ENCODE measurements at places on chromosomes 11 and 22.

DNA sequence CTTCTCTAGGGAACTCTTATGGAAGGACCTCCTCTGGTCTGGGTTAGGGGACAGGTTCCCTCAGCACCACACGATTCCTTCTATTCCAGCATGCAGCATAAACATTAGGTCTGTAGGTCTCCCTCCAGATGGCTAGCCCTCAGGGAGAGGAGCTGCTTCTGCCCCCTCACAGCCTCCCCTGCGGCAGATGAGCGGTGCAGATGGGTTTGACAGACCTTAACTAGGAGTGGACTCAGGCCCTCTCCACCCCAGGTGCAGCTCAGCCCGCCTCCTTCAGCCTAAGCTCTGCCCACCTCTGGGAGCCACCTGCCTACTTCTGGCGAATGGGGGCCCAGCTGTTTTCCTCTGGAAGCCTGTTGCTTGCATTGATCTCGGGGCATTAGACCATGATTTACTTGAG, 55.7 kb upstream of the EIF3D start:
- no peak for DNase-seq

DNA sequence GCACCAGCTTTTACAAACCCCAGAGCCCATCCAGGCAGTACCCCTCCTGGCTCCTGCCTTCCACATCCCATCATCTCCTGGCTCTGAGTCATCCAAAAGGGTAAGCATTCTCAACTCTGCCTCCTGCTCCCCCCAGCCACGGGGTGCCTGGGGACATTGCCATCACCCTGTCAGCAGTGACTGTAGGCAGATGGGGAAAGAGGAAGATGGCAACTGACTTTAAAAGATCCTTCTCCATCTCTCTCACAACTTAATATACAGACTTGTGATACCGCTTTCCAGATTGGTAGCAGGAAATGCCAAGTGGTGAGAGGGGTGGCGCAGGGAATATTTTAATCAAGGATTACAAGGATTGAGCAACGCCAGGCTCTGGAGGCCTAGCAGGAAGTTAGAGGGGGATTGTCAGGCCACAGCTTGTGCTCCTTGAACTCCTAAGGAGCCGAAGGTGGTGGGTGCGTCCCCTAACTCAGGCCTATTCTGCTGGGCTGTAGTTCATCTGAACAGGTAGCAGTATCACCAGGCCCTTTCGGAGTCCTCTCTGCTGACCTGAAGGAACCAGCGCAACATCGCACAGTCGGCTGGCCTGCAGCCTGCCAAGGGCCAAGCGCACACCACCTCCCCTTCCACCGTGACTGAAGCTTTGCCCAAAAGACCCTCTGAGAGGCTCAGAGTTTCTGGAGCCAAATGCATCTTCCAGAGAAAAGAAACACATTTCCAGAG, 83.3 kb downstream of the ZC3H12C start:
- DNase-seq: peak; percentile 78

- peak; percentile 100 for DNase-seq
Observed at GRCh38 chr11:106021967-106022794, at the start of gene MSANTD4. Gene MSANTD4 (minus strand): TSS chr11:106022240. CDS start chr11:106010917, 11,323 bp downstream.

DNA sequence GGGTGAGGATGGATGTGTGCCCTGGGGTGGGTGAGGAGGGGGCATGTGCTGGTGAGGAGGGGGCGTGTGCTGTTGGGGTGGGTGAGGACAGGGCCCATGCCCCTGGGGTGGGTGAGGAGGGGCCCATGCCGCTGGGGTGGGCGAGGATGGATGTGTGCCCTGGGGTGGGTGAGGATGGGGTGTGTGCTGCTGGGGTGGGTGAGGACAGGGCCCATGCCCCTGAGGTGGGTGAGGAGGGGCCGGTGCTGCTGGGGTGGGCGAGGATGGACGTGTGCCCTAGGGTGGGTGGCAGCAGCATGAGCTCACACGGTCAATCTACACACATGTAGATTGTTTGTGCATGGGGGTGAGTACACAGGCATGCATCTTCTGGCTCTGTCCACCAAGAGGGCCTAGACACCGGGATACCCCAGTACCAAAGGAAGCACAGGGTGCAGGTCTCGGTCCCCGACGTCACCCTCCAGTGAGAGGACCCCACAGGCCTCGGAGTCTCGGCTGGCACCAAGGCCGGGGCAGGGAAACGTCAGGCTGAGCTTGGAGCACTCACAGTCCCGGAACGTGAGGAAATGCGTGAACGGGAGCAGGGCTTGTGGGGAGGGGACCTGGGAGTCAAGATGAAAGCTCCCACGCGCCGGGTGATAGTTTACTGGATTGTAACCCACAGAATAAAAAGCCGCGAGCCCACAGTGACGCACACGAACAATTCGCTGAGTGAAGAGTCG, 37.4 kb upstream of the TOLLIP start:
- DNase-seq: no peak

- DNase-seq: no peak
Observed at GRCh38 chr11:130601764-130602460, 153.5 kb downstream of the ADAMTS15 start.

GRCh38 chr11:95304777-95305176, 73.8 kb upstream of the SESN3 start:
- DNase-seq: no peak

DNA sequence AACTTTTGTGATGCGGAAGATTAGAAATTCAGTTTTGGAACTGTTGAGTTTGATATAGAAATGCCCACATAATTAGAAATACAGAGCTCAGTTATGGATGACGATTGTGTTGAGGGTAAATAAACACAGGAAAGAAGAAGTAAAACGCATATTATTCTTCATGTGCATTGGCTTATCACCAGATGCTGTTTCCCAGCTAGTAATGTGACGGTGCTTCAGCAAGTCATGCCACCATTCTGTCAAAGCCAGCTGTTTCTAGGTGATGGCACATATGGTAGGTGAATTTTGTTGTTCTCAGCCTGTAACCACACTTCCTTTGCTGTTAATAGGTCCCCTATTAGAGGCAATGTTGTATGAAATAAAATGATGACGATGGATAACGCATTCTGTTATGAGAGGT, 68.9 kb downstream of the C11orf65 start:
- DNase-seq: no peak

DNA sequence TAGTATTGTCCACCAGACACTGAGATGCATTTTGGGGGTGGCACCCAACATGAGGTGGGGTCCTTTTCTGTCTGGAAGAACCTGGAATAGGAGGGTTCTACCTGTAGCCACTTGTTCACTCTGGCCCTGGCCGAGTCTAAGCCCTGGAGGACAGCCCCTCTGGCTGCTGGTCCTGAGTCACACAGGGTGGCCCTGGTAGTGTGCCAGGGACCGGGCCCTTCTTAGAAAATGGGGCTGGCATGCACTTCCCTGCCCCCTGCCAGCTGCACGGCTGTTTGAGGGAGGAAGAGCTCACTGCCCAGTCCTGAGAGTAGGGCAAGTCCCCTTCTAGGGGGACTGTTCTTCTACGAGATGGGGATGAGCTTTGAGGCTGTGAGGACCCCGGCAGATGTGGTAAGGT, 2.2 kb downstream of the PLCB3 start:
- no peak for DNase-seq

- no peak for DNase-seq
Observed at GRCh38 chr22:44307509-44308169, 5.1 kb downstream of the SHISAL1 start.

DNA sequence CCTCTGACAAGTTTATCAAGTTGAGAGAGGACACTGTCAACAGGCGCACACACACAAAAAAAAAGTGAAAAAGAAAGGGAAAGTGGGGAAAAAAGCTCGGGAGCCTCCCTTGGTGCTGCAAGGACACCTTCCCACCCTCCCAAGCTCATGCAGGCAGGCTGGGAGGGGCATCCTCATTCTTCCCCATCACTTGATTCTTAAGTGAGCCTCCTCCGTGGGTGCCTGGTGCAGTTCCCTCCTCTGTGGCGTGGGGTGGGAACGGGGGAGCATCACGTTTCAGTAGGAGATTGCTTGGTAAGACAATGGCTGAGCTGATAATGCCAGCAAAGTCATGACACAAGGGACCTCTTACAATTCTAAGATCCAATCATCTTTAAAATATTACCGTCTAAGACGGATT, 108.8 kb downstream of the NXPE2 start:
- DNase-seq: no peak

DNA sequence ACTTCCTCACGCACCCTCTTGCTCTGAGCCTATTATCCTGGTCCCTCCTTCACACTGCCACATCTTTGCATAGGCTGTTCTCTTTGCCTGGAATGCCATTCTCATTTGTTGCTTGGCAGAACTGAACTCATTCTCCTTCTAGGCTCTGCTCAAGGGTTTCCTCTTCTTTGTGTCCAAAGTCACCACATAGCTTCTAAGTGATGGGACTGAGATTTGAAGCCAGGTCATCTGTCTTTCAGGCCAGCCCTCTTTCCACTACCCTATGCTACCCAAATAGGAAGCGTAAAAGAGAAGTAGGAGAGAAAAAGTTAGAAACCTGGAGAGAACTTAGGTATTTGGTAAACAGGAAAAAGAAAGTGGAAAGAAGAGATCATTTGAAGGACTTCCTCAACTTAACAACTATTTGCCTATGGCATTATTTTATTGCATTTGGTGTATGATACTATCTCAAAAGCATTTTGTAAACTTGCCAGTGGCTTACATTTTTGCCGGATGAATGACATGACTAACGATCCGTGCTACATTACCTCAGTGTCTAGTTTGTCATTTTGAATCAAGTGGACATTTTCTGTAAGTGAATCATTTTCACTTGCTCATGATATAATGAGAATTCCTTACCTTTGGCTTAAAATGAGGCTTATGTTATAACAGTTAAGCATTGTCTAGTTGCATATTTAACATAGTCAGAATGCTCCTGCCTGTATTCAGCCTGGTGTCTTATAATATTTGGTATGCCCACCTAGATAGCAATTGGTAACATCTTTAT, 18.5 kb downstream of the NF2 start:
- DNase-seq: peak; percentile 68

DNA sequence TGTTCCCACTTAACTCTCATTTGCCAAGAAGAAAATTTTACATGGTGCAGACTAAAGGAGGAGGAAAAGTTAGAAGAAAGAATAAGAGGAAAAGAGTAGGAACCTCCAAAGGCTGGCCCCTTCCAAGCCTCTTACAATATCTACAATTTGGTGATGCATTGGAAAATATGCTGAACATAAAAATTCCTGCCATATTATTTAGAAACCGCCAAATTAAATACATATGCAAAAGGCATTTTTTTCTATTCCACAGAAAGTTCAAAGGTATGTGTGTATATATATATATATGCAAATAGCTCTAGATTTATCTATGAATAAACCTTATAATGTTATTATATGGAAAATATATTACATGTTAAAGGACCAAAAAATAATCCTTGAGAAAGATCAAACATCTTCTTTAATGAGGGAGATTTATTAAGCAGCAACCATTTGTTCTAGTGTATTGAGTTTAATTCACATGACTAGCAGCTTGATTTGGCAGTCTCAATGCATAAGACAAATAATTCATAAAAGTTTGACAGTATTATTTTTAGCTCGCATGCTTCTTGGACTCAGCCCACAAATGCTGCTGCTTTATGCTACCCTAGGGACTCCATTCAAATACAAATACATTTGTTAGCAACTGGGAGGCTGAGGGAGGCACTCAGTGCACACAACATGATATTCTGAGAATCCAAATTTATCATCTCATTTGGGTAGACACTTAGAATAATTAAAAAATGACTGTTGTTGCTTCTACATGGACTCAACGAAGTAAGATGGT, 184.9 kb downstream of the SBF2 start:
- DNase-seq: peak; percentile 62

DNA sequence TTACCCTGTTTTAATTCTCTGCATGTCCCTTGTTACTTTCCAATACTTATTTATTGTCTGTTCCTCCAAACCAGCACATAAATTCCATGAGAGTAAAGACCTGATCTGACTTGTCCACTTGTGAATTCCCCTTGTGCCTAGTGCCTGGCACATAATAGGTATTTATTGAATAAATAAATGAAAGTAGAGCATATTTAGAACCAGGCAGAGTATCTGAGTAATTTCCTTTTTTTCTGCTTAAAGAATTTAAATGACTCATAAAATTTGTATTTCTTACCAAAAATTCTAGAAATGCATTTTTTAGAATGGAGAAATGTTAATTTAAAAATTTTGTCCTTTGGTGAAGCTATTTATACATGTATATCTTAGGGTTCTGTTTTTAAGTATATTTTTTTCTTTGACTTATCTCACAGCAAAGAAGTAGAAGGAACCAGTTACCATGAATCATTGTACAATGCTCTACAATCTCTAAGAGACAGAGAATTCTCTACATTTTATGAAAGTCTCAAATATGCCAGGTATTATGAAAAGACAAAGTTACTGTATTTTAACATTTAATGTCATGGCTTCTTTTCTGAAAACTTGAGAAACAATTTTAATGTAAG, 96.8 kb downstream of the ATM start:
- no peak for DNase-seq

- no peak for DNase-seq
Observed at GRCh38 chr11:115198321-115198741, 305.9 kb downstream of the CADM1 start.

DNA sequence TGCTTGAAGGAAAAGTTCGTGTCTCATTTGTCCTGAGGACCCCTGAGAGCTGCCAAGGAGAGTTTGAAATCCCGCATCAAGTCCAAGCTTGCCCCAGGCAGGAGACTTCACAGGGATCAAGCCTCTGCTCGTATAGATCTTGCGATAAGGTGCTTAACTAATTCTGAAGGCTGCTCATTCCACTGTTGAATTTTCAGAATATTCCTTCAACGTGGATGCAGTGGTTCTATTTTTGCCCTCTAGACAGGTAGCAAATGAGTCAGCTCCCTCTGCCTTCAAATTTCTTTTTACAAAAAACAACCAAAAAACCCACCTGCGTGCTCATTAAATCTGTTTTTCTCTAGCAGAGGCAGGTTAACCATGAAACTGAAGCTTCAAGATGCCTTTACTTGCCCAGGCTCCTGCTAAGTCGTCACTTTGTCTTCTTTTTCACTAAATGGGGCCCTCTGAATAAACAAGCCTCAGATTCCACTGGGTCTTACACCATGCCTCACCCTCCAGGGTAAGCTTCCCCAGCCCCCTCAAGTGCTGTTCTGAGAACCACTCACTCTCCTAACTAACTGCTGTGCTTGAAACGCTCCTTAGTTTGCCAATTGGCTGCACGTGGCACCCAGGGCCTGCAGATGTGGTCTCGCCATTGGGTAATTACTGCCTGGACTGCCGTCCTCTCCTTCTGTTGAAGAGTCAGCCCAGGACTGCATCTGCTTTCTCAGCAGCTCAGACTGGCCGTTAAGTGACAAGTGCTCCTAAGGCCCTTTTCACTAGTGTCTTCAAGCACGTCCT, 105.0 kb downstream of the TRPC6 start:
- no peak for DNase-seq

DNA sequence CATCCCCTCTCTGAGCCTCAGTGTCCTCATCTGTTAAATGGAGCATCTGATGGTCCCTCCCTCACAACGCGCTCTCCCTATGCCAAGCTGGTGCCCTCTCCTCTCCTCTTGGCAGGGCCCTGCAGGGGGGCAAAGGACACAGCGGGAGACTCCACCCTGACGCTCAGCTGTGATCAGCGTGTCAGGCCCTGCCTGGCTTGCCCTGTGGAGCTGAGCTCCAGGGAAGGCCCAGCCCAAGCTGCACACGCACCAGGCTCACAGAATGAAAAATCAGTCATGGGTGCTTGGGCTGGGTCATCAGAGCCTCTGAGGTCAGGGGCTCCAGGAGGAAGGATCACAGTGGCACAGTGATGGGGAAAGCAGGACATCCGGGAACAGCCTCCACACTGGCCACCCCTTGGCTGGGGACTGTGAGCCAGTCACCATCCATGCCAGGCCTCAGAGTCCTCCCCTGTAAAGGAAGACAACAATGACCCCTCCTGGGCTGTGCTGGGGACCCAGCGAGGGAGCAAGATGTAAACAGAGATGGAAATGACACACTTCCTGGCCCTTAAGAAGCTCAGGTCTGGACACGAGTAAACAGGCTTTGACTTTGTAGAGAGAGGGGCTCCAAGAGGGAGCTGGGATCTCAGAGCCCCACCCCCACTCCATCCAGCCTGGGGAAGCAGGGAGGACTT, 36.6 kb downstream of the RPL3 start:
- DNase-seq: no peak

- no peak for DNase-seq
Observed at GRCh38 chr11:123942413-123942812, 1.2 kb downstream of the OR6T1 start.
